Nasal cavity respiratory epithelium epithelial cell of viscerocranial mucosa (primary cell): ENCODE measurements at places on chromosomes 7 and 10. TPM values are rescaled to one million over a fixed set of nuclear protein-coding genes. Genes with fewer than 3 reads are reported as not detected.

Gene FKBP6
- not detected in 2 replicates for total RNA-seq

Gene BHLHA15
- 0.93 and 9.9 TPM in 2 replicates for total RNA-seq

Gene DEPP1
- total RNA-seq, result 0.68 and 3.7 TPM in 2 replicates

Gene FAM25A
- 342 TPM in 1 of 2 replicates, not detected in the other for total RNA-seq

Gene MYO3A
- total RNA-seq, result not detected in 2 replicates

Gene ANLN
- 0.78 and 1.4 TPM in 2 replicates for total RNA-seq
